ENCODE measurements at places on chromosomes 16 and 17. TPM values are rescaled to one million over a fixed set of nuclear protein-coding genes. Genes with fewer than 3 reads are reported as not detected.
A peak's percentile ranks its signal among the peaks of the same experiment; 100 is the strongest.

GRCh38 chr17:606508-607250 is 108.0 kb downstream of the VPS53 start:
- DNase-seq: no peak

DNA sequence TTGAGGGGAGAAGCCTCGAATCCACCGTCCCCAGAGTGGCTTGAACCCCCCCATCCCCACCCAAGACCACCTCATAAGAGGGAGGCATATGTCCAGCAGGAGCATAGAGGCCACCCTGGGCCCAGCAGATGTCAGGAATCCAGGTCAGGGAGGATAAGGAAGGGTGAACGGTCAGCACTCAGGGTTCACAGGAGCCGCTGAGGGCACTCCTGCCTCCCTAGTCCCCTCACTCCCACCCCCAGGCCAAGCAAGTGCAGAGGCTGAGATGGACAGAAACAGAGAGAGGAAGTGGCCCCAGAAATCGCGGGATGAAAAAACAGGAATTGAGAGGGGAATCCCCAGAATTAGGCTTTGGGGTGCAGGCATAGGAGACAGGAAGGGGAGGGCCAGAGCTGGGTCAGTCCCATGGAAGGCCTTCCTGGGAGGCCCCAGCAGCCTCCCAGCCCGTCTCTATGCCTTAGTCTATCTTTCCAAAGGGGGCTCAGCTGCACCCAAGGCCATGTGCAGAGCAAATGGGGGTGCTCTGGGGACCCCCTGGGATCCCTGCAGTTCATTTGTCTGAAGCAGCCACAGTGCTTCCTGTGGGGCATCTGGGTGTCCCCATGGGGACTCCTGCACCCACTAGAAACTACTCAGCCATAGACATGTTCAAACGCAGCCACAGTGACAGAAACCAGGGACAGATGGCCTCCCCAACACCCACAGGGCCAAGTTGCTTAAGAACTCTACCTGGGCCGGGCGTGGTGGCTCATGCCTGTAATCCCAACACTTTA is 1.7 kb downstream of the CMTM3 start:
- no peak for DNase-seq

DNA sequence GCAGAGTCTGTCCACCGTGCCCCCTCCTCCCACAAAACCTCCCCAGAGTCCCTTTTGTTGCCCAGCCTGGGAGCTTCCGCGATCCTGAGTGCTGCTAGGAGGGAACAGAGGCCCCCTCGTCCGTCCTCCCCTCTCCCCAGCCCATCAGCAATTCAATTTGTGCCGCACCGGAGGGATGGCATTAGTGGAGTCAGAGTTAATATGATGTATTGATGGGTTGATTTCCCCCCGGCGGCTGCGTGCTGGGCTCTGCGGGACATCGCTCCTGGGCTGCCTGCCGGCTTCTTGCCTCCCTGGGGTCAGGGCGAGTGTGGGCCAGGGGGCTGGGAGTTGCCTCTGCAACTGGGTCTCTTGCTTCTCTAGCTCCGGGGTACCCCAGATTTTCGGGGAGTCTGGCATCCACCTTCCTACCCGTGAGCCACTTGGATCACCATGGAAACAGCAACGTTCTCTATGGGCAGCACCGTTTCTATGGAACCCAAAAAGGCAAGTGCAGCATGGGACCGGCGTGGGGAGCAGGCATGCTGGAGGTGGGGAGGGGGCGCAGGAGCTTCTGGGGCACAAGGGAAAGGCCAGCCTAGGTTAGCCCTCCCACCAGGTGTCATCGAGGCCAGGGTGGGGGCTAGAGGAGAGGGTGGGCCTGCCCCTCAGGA is 42.9 kb downstream of the BAHCC1 start:
- DNase-seq: no peak

GRCh38 chr16:83686726-83687125 is 121.1 kb upstream of the HSBP1 start:
- no peak for DNase-seq

DNA sequence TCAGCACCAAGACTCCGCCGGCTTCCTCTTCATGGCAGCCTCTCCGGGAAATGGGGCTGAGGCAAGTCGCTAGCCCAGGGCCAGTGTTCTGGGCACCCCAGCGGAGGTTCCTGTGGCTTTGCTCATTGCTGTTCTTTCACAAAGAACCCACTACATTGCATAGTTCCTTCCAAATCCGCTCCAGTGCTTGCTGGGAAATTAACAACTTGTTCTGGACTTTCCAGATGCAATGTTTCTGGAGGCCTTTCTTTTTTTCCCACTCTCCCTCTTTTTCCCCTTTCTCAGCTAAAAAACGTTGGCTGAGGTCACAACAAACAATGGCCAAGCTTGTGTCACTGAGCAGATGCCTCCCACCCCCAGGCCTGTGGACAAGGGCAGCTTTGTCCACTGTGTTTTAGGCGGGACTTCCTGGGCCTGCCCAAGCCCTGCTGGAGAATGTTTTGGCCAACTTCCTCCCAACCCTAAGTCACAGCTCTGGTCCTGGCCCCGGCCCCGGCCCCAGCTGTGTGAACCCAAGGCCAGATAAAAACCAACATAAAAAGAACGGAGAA is 131.5 kb upstream of the RCVRN start:
- DNase-seq: peak; percentile 92

DNA sequence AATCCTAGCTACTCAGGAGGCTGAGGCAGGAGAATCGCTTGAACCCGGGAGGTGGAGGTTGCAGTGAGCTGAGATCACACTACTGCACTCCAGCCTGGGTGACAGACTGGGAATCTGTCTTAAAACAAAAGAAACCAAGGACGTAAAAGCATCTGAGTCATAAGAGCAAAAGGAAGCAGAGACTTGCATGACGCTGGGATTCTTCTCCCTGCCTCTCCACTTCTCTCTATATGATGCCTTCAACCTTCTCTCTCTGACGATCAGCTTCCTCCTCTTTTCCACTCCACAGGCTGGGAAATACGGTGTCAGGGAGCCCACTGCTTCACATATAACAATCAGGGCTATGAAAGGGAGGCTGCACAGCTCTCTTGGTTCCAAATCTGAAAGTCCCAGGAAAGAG is 43.2 kb upstream of the CCL1 start:
- DNase-seq: no peak

DNA sequence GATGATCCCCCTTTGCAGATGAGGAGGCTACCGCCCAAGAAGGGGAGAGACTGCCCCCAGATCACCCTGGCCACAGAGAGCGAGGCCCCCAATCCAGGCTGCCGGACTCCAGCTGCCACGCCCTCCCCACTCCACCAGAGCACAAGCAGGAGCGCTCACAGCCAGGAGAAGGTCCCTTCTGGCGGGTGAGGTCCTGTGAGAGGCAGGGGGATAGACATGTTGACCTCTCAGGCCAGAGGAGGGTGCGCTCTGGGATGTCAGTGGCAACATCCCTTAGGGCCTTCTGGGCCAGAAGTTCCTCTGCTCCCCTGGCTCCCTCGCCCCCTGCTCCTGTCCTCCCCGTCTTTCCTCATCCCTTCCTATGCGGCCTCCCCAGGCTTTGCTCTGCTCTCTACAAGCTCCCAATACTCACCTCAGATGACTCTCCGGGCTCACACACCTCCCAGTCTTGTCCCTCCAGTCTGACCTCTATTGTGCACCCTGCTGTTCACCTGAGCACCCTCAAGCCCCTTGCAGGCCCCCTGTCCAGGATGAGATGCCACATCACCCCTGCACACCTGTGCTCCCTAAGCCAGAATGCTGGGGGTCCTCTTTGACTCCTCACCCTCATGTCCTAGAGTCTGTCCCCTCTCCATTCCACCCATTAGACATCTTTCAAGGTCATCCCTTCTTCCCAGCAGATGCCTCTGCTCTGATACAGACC is 5.0 kb upstream of the NXPH3 start:
- DNase-seq: no peak

- DNase-seq: no peak
These were observed 2.3 kb upstream of the MED24 start for GRCh38 chr17:40056379-40057015.

ACSM5 gene
- 1.3 TPM for polyA plus RNA-seq

DNA sequence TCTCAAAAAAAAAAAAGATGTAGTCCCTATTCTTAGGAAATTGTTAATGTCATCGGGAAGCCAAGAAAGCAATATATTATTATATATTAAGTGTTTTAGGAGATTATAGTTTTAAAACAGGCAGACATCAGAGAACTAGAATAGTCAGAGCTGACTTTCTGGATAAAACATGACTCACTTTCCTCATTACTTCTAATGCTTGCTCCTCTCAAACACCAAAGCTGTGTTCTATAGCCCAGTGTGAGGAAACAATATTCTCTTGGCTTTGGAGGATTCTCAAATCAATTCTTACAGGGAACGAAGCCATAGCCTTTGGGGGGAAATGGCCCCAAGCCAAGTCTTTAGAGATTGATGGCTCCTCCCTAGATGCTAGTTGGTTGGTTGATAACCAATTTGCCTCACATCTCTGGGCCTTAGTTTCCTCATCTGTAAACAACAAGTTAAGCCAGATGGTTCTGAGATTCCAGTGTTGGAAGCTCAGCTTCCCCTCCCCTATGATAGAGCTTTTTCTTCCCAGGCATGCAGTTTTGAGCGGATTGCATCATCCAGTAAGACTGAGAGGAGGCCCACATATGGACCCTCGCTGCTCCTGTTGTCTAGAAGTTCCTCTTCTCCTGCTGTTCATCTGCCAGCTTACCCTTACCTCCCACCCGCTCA is 12.4 kb downstream of the NMT1 start:
- DNase-seq: peak; percentile 83

GRCh38 chr16:79664407-79664806 is 63.9 kb upstream of the MAF start:
- no peak for DNase-seq

RHBDL3 gene
- polyA plus RNA-seq: not detected

MYH3 gene
- 1.2 TPM for polyA plus RNA-seq

CHST6 gene
- 0.23 TPM for polyA plus RNA-seq

KIF19 gene
- polyA plus RNA-seq: 0.60 TPM

DNA sequence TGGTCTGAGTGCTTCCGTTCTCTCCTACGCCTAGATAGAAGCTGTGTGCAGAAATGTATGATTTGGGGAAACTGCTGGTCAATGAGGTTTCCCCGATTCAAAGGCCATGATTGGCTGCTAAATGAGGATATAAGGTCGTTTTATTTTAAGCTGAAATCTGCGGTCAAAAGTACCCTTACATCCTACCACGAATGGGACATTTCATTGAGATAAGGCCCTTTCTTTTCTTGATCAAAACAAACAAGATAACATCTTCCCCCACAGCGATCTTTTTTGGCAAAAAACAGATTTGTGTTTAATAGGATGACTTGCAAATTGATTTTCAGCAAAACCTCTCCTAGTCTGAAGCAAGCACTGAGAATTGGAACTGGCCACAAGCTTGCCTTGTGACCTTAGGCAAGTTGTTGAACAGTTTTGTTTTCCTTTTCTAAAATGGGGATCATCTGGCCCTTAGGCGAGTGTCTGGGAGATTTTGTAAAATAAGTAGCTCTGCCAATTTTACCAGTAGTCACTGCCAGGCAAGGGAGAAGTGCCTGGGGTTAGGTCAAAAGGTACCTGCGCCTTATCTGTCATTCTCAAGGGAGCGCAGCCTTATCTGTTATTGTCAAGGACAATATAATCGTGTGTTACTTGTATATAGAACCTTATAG is 635 bp downstream of the SCPEP1 start:
- DNase-seq: no peak

DNA sequence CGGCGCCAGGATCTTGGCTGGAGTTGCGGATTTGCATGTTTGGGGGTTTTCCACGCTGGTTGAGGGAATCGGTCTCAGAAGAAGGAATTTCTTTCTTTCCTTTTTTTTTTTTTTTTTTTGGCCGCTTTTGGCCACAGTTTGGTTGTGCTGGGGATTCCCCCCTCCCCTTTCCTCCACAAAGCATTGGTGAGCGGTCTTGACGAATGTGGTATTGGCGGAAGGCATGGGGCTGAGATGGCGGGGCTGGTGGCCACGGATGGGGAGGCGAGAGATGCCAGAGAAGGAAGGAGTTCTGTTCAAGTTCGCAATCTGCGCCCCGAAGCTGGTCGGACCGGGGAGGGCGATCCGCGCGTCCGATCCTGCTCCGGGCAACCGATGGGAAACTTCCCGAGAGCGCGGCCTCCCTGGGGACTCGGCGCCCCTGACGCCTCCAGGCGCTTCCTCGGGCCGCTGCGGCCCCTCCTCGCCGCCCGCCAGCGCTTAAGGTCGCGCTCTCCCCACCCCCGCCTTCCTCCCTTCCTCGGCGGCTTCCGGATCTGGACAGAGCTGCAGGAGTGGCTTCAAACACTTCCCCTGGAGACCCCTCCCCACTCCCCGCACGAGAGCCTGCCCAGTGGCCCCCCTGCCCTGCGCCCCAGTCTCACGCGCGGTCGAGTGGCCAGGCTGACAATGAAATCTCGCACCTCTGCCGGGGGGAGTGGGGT is 43.2 kb downstream of the RAI1 start:
- DNase-seq: no peak

TBC1D26 gene
- polyA plus RNA-seq: not detected

TRPV2 gene
- polyA plus RNA-seq: 5.4 TPM

KCTD5 gene
- polyA plus RNA-seq: 78.6 TPM

DNA sequence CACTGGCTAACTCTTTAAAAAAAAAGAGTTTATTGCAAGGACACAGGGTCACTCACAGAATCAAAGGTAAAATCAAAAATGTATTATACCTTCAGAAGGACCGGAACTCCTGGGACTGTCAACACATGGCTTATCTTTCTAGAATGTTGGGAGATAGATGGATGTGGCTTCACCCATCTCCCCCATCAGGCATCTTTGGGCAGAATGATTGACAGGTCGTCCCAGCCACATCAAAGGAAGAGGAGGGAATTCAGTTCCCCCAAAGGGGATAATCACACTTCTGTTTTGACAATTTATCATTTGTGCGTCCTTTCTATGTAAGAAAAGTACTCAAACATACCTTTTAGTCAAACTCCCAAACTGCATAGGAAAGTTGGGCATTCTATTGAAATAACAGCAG is 228.6 kb upstream of the CDH5 start:
- DNase-seq: no peak

DNA sequence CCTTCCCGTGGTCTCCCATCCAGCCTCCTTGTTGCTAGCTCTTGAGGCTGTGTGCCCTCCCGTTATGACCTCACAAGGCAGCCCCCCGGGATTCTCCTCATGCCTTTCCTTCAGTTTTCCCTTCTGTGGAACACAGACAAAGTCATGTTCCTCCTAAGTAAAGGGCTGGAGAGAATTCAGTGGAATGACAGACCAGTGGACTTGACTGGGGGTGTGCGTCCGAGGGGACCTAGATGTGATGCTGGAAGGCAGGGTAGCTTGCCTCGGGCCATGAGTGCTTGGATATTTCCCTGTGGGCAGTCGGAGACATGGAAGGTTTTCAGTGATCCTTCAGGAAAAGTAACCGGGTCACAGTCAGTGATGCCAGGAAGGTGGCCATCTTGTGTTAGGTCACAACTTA is 240.9 kb downstream of the CCDC182 start:
- peak; percentile 24 for DNase-seq

DNA sequence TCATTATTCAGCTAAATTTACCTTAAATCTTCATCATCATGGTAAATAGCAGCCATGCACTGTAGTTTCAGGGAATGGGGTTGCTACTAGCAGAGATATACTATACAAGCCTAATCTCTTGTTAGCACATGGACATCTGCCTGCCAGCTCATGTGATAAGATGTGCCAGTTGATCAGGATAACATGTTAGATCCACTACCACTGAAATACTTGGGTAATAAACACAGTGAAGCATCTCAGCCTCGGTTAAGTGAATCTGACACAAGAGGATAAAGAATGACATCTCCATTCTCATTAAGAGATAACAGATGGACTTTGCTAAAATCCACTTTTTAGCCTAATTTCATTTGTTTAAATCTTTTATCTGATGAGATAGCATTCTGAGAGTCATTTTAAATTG is 256.1 kb downstream of the CDH8 start:
- no peak for DNase-seq

C17orf107 gene
- polyA plus RNA-seq: under 0.01 TPM

GRCh38 chr17:7843536-7844291 is 9.7 kb downstream of the KDM6B start:
- DNase-seq: peak; percentile 90

KIF18B gene
- polyA plus RNA-seq: 10.5 TPM

- DNase-seq: peak; percentile 85
These were observed 25.0 kb downstream of the GABARAPL2 start for GRCh38 chr16:75590920-75591843.

Measured in sigmoid colon (tissue), 7 donors.